ENCODE measurements at places on chromosomes 7 and 10. TPM values are rescaled to one million over a fixed set of nuclear protein-coding genes. Genes with fewer than 3 reads are reported as not detected.

Gene GRID2IP
- total RNA-seq = not detected

Gene PIK3CG
- total RNA-seq = 0.66 TPM

Gene CBLL1
- total RNA-seq = 35.0 TPM

Gene ARL5B
- total RNA-seq = 29.1 TPM

Gene ZMYND11
- total RNA-seq = 65.7 TPM

Gene ABCC2
- 1.0 TPM for total RNA-seq

Gene TMEM178B
- not detected for total RNA-seq

Gene PNLIPRP3
- not detected for total RNA-seq

Gene OR2A1
- not detected for total RNA-seq

Gene SLC12A9
- 16.9 TPM for total RNA-seq

Gene KEL
- total RNA-seq = not detected

Gene KCP
- 0.44 TPM for total RNA-seq

Gene ST7
- total RNA-seq = 25.4 TPM
